ENCODE measurements at places on chromosomes 16 and 17.

DNA sequence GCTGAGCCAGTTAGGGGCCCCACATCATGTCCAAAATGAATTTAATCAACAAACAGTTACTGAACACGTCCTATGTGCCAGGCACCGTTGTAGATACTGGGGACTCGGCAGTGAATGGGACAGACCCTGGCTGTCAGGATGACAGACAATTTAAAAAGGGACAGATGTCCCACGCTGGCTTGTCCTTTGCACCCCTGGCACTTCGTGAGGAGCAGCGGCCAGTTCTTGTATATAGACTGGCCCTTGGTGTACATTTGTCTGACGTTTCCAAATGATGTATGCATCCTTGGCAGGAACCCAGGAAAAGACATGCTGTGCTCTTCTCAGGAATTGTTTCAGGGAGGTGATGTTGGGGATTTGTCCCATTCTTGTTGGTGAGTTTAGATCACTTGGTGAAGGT is 21.1 kb downstream of the IL4R start:
- H3K27me3 ChIP-seq, result no peaks in the 10 kb centered on the region
- peaks cover 12% of the 10 kb centered on the region for H3K4me1 ChIP-seq
- H3K27ac ChIP-seq, result peak overlapping the region; percentile 98
- no peak overlapping the region for H3K4me3 ChIP-seq
- DNase-seq, result no peak

GRCh38 chr16:84194018-84194417 is 3.1 kb downstream of the ADAD2 start:
- no peaks in the 10 kb centered on the region for H3K27me3 ChIP-seq
- no peak for DNase-seq
- no peaks in the 10 kb centered on the region for H3K4me1 ChIP-seq
- no peak overlapping the region for H3K27ac ChIP-seq
- H3K4me3 ChIP-seq, result no peak overlapping the region

DNA sequence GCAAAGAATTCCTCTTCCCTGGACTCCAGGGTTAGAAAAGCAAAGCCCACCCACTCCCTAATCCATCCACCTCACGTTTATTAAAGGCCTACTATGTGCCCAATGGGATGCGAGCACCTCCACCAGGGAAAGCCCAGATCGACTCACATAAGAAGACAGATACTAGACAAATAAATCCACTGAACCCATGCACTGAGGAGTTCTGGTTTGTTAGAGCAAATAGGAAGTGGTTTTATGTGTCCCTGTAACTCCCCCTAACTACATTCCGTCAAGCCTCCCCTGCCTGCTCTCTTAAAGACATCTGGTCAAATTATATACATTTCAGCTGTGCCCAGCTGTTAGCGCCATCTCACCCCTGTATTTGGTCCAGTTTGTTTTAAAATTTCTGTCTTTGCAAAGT is 218.5 kb upstream of the RPL38 start:
- no peak for DNase-seq
- no peaks in the 10 kb centered on the region for H3K4me1 ChIP-seq
- H3K36me3 ChIP-seq, result no peaks in the 10 kb centered on the region
- H3K27me3 ChIP-seq, result no peaks in the 10 kb centered on the region
- no peak overlapping the region for H3K4me3 ChIP-seq

DNA sequence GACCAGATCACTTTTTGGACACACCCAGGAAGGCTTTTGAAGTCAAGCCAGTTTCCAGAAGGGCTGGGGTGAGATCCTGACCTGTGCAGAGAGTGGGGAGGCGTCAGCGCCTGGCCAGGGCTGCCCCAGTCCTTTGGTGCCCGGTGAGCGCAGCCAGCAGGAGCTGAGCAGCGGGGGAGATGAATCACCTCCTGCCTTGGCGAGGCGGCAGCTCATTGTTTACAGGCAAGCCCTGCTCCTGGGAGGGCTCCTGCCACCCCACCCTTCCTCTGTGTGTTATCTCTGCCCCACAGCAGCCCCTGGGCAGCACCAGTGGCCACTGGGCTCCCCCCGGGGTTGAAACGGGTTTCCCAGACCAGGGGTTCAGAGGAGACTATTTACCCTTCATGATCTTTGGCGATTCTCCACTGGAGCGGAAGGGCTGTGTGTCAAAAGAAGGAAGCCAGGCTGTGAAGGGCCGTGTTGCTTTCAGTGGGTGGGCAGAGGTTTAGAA is 14.1 kb upstream of the ITGB4 start:
- no peaks in the 10 kb centered on the region for H3K36me3 ChIP-seq
- H3K4me1 ChIP-seq, result no peaks in the 10 kb centered on the region

DNA sequence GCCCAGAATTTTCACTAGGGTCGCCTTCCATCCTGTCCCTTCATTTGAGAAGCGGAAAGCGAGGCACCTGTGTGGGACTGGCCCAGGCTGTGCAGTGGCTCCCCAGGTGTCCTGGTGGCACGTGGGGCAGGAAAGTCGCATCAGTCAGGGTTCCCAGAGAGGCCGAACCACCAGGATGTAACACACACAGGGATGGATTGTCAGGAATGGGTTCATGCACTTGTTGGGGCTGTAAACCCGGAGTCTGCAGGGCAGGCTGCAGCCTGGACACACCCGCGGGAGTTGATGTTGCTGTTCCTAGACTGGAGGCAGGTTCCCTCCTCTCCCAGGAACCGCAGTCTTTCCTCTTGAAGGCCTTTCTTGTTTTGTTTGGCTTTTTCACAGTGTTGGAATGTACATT is 30.7 kb upstream of the RPTOR start:
- H3K4me3 ChIP-seq, result no peak overlapping the region
- H3K36me3 ChIP-seq, result no peaks in the 10 kb centered on the region
- DNase-seq, result no peak
- no peaks in the 10 kb centered on the region for H3K4me1 ChIP-seq

Data from uterus (tissue), 4 donors.